ENCODE measurements at places on chromosomes 3 and 15. TPM values are rescaled to one million over a fixed set of nuclear protein-coding genes. Genes with fewer than 3 reads are reported as not detected.
A peak's percentile ranks its signal among the peaks of the same experiment; 100 is the strongest.

DNA sequence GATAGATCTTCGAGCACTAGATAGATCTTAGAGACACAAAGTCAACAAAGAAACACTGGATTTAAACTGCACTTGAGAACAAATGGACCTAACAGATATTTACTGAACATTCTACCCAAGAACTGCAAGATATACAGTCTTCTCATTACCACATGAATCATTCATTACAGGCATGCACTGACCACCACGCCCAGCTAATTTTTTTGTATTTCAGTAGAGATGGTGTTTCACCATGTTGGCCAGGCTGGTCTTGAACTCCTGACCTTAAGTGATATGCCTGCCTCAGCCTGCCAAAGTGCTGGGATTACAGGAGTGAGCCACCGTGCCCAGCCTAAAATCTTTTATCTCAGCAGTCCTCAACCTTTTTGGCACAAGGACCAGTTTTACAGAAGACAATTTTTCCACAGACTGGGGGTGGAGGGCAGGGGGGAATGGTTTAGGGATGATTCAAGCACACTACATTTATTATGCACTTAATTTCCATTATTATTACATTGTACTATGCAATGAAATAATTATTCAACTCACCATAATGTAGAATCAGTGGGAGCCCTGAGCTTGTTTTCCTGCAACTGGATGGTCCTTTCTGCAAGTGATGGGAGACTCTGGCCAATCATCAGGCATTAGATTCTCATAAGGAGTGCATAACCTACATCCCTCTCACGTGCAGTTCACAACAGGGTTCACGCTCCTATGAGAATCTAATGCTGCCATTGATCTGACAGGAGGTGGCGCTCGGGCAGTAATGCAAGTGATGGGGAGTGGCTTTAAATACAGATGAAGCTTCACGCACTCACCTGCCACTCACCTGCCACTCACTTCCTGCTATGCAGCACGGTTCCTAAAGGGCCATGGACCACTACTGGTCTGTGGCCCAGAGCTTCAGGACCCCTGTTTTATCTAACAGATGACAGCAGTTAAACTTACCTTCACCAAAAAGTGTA is 21.7 kb downstream of the CSNK1G1 start:
- DNase-seq, result no peak

- DNase-seq, result no peak
Measured at GRCh38 chr15:55868707-55869106, 124.7 kb downstream of the NEDD4 start.

Gene ARL6
- 6.1 TPM for total RNA-seq

- DNase-seq, result no peak
Measured at GRCh38 chr15:34336991-34337556, 507 bp downstream of the SLC12A6 start.

Gene MASP1
- total RNA-seq, result 4.6 TPM

Gene PRR20G
- total RNA-seq, result not detected

Gene NR1I2
- not detected for total RNA-seq

- no peak for DNase-seq
Measured at GRCh38 chr3:44098656-44099415, 142.8 kb upstream of the TOPAZ1 start.

DNA sequence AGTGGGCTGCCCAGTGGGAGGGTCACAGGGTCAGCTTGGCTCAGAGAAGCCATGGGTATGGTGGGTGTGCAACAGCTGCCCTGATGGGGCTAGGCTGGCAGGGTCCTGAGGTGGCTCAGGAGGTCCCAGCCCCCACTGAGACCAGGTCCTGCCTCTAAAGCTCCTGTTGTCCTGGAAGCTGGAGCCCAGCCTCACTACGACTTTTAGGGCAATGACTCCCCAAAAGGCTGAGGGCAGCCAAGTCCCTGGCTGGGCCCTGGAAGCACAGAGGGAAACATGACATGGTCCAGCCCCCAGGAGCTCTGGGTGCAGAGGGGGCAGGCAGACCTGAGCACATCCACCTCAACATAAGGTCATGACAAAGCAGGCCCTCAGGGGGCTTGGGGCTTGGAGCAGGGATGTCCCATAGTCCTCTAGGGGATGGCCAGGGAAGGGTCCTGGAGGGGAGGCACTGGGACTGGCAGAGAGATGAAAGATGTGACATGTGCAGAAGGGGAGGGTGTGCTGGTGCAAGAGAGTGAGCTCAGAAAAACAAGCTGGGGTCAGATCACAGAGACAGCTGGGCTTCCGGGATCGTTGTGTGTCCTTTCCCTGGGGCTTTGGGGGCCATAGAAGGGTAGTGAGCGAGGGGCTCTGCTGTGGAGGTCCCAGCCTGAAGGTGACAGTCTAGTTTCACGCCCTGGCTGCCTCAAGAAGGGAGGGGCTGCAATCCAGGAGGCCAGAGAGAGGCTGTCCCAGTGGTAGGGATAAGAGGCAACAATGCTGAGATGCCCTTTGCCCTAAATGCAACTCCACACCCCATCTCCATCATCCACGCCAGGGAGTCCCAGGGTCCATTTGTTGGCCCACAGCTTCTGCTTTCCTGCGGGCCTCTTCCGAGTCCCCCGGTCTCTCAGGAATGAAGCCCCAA is 639 bp upstream of the ITIH3 start:
- DNase-seq, result no peak

DNA sequence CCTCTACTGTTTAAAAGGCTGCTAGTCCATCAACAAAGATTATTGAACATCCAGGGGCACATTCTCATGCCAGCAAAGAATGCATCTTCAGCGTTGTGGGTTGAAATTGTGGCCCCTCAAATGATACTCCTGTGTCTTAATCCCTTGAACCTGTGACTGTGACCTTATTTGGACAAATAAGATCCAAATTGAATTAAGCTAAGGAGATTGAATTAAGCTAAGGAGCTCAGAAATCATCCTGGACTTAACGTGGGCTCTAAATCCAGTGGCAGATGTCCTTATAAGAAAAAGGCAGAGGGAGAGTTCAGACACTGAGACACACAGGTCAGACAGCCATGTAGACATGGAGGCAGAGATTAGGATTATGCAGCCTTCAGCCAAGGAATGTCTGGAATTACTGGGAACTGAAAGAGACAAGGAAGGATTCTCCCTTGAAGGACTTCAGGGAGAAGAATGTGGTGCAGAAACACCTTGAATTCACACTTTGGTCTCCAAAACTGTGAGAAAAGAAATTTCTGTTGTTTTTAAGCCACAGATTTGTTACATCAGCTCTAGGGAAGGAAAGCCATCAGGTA is 57.3 kb upstream of the SLC24A5 start:
- no peak for DNase-seq

- DNase-seq, result no peak
Measured at GRCh38 chr3:124619887-124620599, 110.2 kb upstream of the UMPS start.

GRCh38 chr15:60620708-60621107 is 141.8 kb upstream of the ICE2 start:
- DNase-seq, result no peak

Gene LHFPL4
- total RNA-seq, result not detected

Gene POPDC2
- total RNA-seq, result 1.3 TPM

GRCh38 chr3:133159498-133160475 is 121.6 kb downstream of the TMEM108 start:
- DNase-seq, result no peak

- no peak for DNase-seq
Measured at GRCh38 chr3:7977245-7978086, 524.2 kb upstream of the LMCD1 start.

DNA sequence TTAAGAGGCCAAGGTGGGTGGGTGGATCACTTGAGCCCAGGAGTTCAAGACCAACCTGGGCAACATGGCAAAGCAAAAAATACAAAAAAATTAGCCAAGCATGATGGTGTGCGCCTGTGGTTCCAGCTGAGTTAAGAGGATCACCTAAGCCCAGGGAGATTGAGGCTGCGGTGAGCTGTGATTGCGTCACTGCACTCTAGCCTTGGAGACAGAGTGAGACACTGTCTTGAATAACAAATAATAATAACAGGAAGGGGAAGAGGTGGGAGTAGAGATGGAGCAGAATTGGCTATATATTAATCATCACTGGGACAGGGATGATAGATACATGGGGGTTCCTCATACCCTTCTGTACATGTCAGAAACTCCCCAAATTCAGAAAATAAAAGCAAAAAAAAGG is 23.8 kb upstream of the NMB start:
- no peak for DNase-seq

GRCh38 chr3:194588236-194588635 is 45.0 kb downstream of the TMEM44 start:
- DNase-seq, result no peak

DNA sequence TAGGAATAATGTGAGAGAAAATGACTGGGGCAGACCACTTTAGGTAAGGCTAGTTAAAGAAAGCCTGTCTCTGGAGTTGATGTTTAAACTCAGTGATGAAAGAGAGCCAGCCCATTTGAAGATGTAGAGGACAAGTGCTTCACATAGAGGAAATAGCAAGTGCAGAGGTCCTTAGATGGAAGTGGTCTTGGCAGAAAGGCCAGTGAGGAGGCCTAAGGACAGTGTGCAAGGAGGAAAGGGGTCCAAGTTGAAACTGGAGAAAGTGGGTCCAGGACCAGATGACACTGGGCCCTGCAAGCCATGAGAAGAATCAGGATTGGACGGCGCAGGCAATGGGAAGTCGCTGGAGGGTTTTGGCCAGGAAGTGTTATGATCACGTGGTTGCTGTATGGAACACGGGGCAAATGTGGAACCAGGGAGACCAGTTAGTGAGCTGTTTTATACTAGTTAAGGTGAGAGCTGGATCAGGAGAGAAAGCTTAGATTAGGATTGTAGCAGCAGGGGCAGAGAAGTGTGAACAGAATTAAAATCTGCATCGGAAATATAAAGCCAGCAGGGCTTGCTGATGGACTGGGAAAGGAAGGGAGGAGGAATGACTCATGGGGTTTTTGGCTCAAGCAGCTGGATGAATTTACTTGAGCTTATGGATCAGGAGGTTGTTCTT is 48.0 kb upstream of the SCAANT1 start:
- DNase-seq, result peak; percentile 39

DNA sequence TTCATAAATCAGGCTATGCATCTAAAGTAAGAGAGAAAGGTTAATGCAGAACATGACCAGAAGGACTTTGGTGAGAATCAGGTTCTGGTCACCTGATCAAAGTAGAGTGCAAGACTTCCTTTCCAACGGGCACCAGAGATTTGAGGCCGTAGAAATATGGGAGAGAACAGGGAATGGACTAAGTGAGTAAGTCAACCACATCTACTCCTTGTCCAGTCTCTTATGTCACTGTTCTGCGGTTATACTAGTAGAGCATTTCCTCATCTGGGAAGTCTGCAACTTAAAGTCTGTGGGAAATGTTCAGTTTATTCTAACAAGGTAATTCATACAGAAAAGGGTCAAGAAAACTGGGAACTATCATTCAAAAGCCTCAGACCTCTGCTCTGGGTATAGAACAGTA is 232.8 kb downstream of the CPNE4 start:
- no peak for DNase-seq

- no peak for DNase-seq
Measured at GRCh38 chr3:192608726-192609600, 118.4 kb downstream of the FGF12 start.

GRCh38 chr3:138025553-138025952 is 15.6 kb downstream of the CLDN18 start:
- DNase-seq, result no peak

GRCh38 chr3:125055331-125055912 is 375 bp downstream of the HEG1 start:
- no peak for DNase-seq

GRCh38 chr3:102060814-102061213 is 211.5 kb downstream of the NFKBIZ start:
- DNase-seq, result no peak

DNA sequence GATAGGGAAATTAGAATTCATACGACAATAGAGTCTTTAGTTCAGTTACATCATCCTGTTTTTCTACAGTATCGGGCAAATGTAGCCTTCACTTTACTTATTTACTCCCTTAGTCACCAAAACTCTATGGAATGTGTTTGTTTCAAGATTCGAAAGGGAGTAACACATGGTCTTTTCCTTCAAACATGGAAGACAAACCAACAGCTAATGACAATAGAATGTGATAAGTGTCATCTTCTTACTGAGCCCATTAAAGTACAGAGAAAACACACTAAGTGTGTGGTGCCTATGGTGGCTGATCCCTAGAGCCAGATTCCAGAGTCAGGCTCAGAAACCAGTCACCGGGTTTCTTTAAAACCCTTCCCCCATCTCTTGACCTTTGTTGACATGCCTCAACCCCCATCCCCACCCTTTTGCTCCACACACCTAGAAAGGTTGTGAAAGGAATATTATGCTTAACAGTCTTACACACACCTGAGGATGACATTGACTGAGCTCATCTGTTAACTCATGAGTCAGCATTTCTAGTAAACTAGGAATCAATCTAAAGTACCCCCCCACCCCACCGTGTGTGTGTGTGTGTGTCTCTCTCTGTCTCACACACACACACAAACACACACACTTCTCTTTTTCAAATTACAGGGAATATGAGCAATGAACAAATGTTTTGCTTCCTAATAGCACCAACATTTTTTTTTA is 549.6 kb upstream of the CCDC54 start:
- DNase-seq, result no peak

Gene SLC15A2
- 0.29 TPM for total RNA-seq

DNA sequence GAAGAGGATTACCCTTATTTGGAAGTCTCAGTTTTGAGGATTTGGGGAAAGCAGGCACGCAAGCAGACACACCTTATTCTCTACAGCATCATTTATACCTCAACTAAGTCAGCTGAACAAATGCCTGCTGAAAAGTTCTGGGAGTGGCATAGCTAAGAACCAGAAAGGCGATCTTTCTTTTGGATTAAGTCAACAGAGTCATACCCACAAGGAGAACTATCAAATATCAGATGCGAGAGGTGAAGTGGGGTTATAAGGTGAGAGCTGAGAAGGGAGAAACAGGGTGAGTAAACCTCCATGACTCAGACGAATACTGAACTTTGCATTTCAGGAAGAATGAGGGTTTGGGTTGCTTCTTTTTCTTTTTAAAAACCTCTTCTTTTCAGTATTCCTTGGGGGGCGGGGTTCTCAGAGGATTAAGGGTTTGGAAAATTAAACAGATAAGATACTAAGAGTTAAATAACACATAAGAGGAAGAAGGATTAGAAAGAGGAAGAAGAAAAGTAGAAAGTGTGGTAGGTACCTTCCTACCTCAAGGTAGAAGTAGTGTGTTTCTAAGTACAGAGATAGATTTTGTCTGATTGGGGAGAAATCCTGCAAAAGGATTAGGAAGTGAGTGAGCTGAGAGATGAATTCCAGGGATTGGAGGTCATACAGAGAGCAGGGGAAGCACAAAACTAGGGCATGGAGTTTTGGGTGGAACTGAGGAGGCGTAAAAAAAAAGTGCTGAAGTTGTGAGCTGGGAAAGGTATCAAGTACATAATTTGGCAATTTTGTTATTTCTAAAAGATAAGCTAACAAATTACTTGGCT is 41.3 kb upstream of the ICE2 start:
- no peak for DNase-seq

- no peak for DNase-seq
Measured at GRCh38 chr15:76195506-76196268, 115.6 kb downstream of the ETFA start.

DNA sequence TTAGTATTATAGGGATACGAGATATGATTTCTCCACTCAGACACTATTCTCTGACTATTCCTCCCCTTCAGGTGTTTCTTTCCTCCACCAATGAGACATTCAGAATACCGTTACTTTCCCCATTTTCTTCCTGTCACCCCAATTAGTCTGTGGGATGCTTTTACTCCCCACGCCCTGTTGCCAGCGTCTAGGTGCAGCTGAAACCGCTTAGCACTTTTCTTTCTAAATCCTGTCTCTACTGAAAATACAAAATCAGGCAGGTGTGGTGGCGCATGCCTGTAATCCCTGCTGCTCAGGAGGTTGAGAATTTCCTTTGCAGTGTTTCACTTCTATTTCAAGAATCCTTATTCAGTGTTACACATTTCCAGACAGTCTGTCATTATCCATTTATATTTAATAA is 49.6 kb upstream of the DLG1 start:
- DNase-seq, result no peak
